Fibroblast of the aortic adventitia (primary cell): ENCODE measurements at places on chromosomes 3 and 15.
A peak's percentile ranks its signal among the peaks of the same experiment; 100 is the strongest.

- no peak for DNase-seq
These were observed 23.0 kb upstream of the SV2B start for GRCh38 chr15:91077029-91077428.

DNA sequence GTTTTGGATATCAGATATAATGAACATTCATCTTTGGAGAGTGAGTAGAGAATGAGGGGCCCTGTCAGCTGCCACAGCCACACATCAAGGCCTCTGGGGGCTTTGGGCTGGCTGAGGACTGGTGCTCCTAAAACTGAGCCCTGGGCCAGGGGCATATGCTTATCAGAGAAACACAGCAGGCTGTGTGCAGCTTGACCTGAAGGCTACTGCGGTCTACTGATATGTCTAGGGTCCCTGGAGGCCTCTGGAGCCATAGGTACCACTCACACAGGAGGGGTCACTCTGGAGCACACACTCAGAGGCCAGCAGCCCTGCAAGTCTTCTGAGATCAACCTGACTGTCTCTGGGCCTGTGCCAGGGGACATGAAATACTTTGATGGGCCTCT lies 7.6 kb downstream of the TF start:
- DNase-seq, result no peak

DNA sequence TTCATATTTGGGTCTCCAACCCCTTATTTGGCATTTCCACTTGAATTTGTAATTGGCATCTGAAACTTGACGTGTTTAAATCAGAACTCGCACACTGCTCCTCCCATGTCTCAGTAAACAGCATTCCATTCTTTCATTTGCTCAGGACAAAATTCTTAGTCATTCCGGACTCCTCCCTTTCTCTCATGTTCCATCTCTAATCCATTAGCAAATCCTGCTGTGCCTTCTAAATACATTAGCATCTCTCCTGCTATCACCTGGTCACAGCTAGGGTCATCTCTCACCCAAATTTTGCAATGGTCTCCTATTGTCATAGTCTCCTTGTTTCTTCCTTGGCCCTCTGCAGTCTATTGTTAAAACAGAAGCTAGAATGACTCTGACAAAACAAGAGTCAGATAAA lies 119.9 kb upstream of the CADPS start:
- no peak for DNase-seq

- DNase-seq, result peak; percentile 28
These were observed 38.2 kb upstream of the SUCLG2 start for GRCh38 chr3:67692621-67693020.

- DNase-seq, result no peak
These were observed 352.1 kb downstream of the SHQ1 start for GRCh38 chr3:72496051-72496670.

DNA sequence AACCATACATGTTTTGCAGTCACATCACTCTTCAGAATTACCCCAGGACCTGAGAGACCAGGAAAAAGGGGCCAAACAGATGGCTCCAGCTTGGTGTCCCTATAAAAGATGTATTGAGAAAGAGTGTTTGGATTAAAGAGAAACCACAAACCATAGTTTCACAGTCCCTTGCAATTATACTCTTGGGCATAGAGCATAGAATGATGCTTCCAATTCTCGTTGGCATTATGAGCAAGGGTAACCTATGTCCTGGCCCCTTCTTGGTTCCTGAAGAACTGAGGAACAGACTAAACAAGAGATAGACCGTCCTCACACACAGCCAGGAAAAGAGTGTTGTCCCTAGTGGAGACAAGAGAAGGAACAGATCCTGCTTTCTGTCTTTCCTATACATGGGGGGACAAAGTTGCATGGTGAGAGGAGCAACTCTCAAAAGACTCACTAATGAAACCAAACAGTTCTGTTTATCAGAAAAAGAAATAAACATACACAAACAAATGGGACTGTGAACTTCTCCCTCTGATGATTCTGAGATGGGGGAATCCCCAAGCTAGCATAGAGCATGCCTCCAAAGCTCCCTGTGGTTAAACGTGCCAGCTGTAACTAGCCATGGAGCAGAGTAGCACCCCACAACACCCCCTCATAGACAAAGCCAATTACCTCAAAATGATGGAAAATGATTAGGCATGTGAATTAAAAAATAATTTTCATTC lies 908.6 kb downstream of the NTRK3 start:
- no peak for DNase-seq

DNA sequence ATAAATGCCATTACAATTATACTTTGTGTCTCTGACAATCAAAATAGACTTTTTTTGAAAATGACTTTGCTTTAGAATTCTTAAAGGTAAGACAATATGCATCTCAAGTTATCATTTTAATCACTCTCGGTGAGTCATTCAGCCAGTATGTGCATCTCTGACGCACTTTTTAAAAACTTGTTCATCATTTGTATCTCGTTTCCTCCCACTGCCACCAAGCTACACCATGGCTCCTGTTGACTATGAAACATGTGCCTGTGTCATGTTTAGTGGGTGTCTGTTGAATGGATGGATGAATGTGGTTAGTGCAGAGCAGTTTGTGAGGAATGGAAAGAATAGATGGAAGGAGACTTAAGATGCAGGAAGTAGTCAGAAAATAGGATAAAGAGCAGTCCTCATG lies 68.6 kb downstream of the ARPP21 start:
- DNase-seq, result no peak

DNA sequence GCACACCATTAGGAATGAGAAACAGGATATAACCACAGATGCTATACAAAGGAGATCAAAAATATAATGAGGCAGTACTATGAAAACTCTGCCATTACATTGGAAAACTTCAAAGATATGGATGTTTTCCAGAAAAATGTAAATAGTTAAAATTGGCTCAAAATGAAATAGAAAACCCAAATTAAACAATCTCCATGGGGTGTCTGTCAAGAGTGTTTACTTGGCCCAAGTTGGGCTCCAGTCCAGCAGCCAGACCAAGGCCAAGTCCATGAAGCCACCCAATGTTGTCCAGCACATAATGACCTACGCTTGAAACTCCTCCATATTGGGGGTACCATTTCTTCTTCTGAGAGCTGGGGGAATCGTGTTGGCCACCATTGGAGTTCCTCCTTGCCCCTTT lies 37.1 kb downstream of the CTXND1 start:
- DNase-seq, result no peak

- DNase-seq, result no peak
These were observed 225.2 kb downstream of the WDR72 start for GRCh38 chr15:53534105-53534839.

DNA sequence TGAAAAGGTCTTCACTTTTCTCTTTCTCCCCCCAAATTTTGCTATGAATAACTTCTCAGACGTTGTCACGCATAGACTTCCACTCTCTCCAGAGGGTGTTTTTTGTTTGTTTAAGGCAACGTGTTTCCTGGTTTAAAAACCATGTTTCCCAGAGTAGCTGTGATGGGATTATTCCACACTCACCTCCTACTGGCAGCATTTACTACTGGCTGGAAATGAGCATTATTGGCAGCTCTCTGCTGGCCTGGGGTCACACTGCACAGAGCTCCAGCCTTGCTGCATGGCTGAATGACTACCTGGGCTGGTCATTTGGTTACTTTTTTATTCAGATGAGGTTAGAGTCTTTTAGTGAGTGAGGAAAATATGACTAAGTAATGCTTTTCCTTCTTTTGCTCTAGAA lies 65.2 kb downstream of the RARB start:
- DNase-seq, result peak; percentile 73

- DNase-seq, result peak; percentile 86
These were observed 54.0 kb upstream of the UMPS start for GRCh38 chr3:124676236-124676635.
